Ovary (tissue), 10 donors: ENCODE measurements at places on chromosomes 7 and 10. TPM values are rescaled to one million over a fixed set of nuclear protein-coding genes. Genes with fewer than 3 reads are reported as not detected.

ACBD7 gene
- polyA plus RNA-seq: 0.08 TPM

MYH16 gene
- not detected for polyA plus RNA-seq

RUFY2 gene
- 18.3 TPM for polyA plus RNA-seq

PTN gene
- 8.4 TPM for polyA plus RNA-seq

KLF14 gene
- not detected for polyA plus RNA-seq

CRHR2 gene
- polyA plus RNA-seq: 0.08 TPM

ERCC6 gene
- polyA plus RNA-seq: 6.8 TPM

RNF32 gene
- polyA plus RNA-seq: 0.93 TPM

SEMA3E gene
- 0.10 TPM for polyA plus RNA-seq

HOXA6 gene
- 0.29 TPM for polyA plus RNA-seq

ADRA2A gene
- 20.0 TPM for polyA plus RNA-seq

CYP2C19 gene
- polyA plus RNA-seq: not detected

GRCh38 chr7:18520450-18521235 lies 25.1 kb downstream of the HDAC9 start:
- no peaks in the 10 kb centered on the region for H3K27me3 ChIP-seq
- DNase-seq: no peak
- no peak overlapping the region for H3K27ac ChIP-seq
- no peak overlapping the region for H3K4me3 ChIP-seq

GRCh38 chr7:28078036-28078901 lies 102.3 kb downstream of the JAZF1 start:
- no peaks in the 10 kb centered on the region for H3K27me3 ChIP-seq
- DNase-seq: peak; percentile 53
- H3K27ac ChIP-seq: no peak overlapping the region
- peaks cover 17% of the 10 kb centered on the region for H3K4me1 ChIP-seq
- no peaks in the 10 kb centered on the region for H3K36me3 ChIP-seq

DNA sequence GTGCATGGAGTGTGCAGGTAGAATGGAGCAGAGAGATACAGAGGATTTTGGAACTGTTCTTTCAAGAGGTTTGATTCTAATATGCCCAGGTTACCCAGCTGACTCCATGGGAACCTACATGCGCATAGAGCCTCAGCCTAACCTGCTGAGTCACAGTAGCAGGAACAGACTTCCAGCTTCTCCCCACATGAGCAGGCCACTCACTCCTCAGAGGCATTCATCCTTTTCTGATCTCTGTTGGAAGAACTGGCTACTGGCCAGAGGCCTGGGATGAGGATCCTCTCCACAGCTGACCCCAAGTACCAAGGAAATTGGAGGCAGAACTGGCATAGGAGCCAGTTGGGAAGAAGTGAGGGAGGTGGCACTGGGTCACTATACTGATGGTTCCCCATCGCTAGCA lies 17.9 kb upstream of the CCSER2 start:
- no peaks in the 10 kb centered on the region for H3K36me3 ChIP-seq
- H3K4me1 ChIP-seq: no peaks in the 10 kb centered on the region
- no peak for DNase-seq
- H3K27ac ChIP-seq: no peak overlapping the region

DNA sequence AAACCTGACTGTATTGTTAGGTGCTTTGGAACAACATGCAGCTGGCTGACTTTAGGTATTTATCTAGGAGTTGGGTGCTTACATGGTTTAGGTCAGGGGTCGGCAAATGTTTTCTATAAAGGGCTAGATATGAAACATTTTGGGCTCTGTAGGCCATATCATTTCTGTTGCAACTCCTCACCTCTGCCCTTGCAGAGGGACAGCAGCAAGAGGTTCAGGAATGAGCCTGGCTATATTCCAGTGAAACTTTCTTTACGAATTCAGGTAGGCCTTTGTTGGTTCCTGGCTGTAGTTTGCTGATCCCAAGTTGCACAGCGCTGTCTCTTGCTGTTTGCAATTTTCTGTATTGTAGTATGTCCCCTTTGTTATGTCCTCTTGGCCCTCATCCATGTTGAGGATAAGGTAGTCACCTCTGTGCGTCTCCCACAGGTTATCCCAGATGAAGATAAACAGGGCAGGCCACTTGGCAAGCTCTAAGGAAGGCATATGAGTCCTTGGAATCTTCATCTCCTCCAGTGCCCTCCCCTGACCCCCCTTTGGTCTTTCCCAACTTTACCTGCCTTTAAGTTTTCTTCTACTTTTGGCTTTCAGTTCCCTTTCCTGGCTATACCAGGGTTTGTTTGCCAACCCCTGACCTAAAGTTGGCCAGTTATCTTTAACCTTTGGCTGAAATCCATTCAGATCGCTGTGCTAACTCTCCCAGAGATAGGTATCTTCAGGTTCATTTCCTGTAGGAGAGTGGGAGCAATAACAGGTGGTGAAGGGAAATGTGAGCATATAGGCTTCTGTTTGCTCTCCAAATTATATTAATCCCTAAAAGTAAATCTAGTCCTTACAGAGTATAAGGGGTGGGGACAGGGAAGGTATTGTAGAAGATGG lies 36.1 kb downstream of the SGPL1 start:
- peaks cover 2% of the 10 kb centered on the region for H3K4me1 ChIP-seq
- no peak overlapping the region for H3K4me3 ChIP-seq
- H3K27me3 ChIP-seq: no peaks in the 10 kb centered on the region
- H3K27ac ChIP-seq: no peak overlapping the region
- DNase-seq: no peak

DNA sequence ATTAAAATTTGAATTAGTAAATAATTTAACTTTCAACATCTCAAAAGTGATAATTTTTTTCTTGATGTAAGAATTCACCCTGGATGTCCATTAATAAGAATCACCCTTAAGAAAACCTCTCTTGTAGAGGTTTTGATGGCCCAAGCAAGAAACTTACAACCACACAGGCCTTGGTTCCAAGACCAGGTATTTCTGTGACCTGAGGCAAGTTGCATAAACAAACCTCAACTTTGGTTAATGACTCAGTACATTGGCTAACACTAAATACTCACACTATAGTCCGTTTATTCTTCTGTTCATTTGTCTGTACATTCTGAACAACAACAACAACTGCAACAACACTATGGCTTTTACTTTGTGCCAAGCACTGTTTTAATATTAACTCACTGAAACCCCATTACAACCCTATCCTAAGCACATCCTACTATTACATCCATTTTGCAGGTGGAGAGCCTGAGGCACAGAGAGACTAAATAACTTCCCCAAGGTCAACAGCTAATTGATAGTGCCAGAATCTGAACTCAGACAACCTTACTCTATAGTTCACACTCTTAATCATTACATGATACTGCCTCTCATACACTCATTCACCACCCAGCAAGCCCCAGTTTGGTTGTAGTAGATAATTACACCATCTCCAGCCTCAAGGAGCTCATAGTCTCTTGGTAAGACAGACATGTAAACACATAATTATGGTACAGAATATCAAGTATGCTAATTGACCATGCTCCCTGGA lies 6.6 kb downstream of the ANK3 start:
- no peaks in the 10 kb centered on the region for H3K36me3 ChIP-seq
- H3K4me3 ChIP-seq: no peak overlapping the region
- H3K27ac ChIP-seq: no peak overlapping the region

GRCh38 chr10:92313750-92314149 lies 22.8 kb downstream of the MARCHF5 start:
- H3K4me3 ChIP-seq: no peak overlapping the region
- H3K27me3 ChIP-seq: no peaks in the 10 kb centered on the region
- H3K27ac ChIP-seq: no peak overlapping the region
- no peak for DNase-seq

GRCh38 chr10:101887775-101888174 lies 44.2 kb upstream of the KCNIP2 start:
- H3K4me3 ChIP-seq: no peak overlapping the region
- H3K27ac ChIP-seq: no peak overlapping the region
- DNase-seq: no peak
- H3K27me3 ChIP-seq: no peaks in the 10 kb centered on the region
- H3K4me1 ChIP-seq: no peaks in the 10 kb centered on the region

DNA sequence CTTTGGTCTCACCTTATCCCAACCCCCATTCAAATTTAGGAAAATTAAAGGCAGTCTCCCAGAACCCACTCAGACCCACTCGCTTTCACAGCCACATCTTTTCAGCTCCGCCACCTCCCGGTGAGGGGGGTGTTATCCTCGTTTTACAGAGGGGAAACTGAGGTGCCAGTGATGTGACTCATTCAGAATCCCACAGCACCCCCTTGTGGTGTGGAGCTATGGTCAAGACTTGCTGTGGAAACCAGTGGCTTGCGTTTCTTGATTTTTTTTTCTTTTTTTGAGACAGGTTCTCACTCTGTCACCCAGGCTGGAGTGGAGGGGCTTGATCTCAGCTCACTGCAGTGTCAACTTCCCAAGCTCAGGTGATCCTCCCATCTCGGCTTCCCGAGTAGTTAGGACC lies 27.6 kb downstream of the SLC35G1 start:
- H3K27ac ChIP-seq: no peak overlapping the region
- H3K4me3 ChIP-seq: no peak overlapping the region
- H3K27me3 ChIP-seq: no peaks in the 10 kb centered on the region

DNA sequence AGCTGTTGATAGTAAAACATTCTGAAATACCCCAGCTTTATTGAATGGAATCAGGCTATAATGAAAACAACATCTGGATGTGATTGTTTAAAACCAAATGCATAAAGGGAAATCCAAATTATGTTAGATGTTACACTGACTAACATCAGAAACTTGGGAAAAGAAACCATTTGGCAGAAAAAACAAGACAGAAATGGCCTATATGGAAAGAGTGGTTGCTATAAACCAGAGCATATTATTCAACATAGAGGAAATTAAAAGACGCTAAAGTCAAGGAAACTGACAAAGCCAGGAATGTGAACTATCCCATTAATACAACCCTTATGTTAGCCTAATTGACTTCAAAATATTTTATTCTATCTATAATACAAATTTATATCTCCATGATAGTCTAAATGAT lies 53.0 kb upstream of the CABCOCO1 start:
- DNase-seq: no peak
- no peaks in the 10 kb centered on the region for H3K27me3 ChIP-seq
- H3K36me3 ChIP-seq: no peaks in the 10 kb centered on the region
- H3K4me1 ChIP-seq: no peaks in the 10 kb centered on the region
- H3K4me3 ChIP-seq: no peak overlapping the region

GRCh38 chr7:130069179-130069977 lies 956 bp upstream of the KLHDC10 start:
- no peak for DNase-seq
- H3K27me3 ChIP-seq: no peaks in the 10 kb centered on the region
- H3K4me3 ChIP-seq: peak overlapping the region; percentile 51

GRCh38 chr10:110859973-110860376 lies 11.8 kb upstream of the PDCD4 start:
- no peak overlapping the region for H3K4me3 ChIP-seq
- H3K27me3 ChIP-seq: no peaks in the 10 kb centered on the region
- peaks cover 18% of the 10 kb centered on the region for H3K4me1 ChIP-seq

- no peaks in the 10 kb centered on the region for H3K4me1 ChIP-seq
- no peak overlapping the region for H3K27ac ChIP-seq
- DNase-seq: no peak
- no peaks in the 10 kb centered on the region for H3K36me3 ChIP-seq
- no peaks in the 10 kb centered on the region for H3K27me3 ChIP-seq
These were observed 383.8 kb upstream of the SORCS1 start for GRCh38 chr10:107548301-107548700.

DNA sequence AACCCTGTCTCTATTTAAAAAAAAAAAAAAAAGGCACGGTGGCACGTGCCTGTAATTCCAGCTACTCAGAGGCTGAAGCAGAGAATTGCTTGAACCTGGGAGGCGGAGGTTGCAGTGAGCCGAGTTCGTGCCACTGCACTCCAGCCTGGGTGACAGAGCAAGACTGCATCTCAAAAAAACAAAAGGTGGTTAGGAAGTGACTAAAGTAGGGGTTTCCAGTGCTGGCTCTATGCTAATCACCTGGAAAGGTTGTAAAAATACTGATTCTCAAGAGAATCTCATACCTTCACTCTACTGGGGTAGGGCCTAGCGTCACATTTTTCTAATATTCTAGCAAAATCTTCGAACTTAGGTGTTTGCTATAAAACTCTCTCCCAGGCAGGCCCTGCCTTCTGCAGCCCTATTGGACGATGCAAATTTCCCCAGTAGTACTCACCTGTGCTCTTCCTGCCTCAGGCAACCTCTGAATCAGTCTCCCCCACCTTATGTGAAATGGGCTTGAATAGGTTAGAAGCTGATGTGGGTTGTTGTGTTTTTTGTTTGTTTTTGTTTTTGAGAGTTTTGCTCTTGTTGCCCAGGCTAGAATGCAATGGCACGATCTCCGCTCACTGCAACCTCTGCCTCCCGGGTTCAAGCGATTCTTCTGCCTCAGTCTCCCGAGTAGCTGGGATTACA lies 3.5 kb downstream of the ZP3 start:
- H3K4me3 ChIP-seq: no peak overlapping the region
- DNase-seq: no peak
- H3K36me3 ChIP-seq: no peaks in the 10 kb centered on the region
- H3K4me1 ChIP-seq: no peaks in the 10 kb centered on the region

- H3K4me3 ChIP-seq: no peak overlapping the region
- no peak overlapping the region for H3K27ac ChIP-seq
- H3K36me3 ChIP-seq: no peaks in the 10 kb centered on the region
- H3K27me3 ChIP-seq: no peaks in the 10 kb centered on the region
- no peak for DNase-seq
These were observed 121.5 kb downstream of the SEMA3D start for GRCh38 chr7:85065306-85065705.

DNA sequence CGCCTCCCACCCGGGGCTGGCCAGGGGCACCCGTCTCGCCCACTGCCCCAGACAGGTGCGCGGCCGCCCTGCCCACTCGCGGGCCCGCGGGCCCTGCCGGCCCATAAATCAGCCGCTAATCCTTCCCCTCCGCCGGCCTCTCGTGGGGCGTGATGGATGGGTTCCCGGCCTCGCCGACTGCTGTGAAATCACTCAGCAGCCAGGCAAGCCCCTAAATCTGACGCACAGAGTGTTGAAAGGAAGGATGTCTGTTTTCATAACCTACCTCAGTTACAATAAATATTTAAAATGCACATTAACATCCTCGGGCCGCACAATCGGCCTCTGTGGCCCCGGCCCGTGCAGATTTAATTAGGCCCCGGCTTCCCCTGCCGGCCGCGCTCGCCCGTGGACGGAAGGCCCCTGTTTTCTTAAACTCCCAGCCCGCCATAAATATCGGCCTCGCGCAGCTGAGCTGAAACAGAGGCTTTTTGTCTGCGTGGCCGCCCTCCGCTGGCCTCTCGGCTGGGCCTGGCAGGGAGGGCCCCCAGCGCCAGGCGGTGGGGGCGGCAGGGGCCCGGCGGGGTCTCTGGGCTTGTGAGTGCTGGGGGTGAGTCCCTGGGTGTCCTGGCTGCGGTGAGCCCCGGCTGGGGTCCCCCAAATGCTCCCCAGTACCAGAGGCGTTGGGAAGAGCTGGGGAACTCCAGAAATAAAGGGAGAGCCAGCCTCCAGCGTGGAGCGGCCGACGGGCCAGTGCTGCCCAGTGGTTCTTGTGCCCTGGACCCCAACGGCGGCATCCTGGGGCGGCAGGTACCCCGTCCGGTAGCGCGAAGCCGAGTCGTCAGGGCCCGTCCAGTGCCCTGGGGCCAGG lies 90.7 kb downstream of the UNCX start:
- no peak for DNase-seq
- H3K27me3 ChIP-seq: peaks cover 3% of the 10 kb centered on the region
- no peak overlapping the region for H3K4me3 ChIP-seq
- H3K36me3 ChIP-seq: no peaks in the 10 kb centered on the region
- no peak overlapping the region for H3K27ac ChIP-seq

GRCh38 chr10:84214612-84215235 lies 10.6 kb downstream of the LRIT2 start:
- no peak overlapping the region for H3K4me3 ChIP-seq
- no peak for DNase-seq
- H3K4me1 ChIP-seq: no peaks in the 10 kb centered on the region
- H3K27ac ChIP-seq: no peak overlapping the region

GRCh38 chr10:83917537-83918506 lies 221.5 kb upstream of the GHITM start:
- no peaks in the 10 kb centered on the region for H3K27me3 ChIP-seq
- DNase-seq: peak; percentile 47
- H3K36me3 ChIP-seq: no peaks in the 10 kb centered on the region
- no peak overlapping the region for H3K27ac ChIP-seq
- no peaks in the 10 kb centered on the region for H3K4me1 ChIP-seq
